ENCODE measurements at places on chromosomes 16 and 17. TPM values are rescaled to one million over a fixed set of nuclear protein-coding genes. Genes with fewer than 3 reads are reported as not detected.

The HEATR9 gene
- not detected for total RNA-seq

The YBX2 gene
- total RNA-seq, result 0.40 TPM

The PIK3R5 gene
- not detected for total RNA-seq

The CA7 gene
- total RNA-seq, result not detected

The EPOP gene
- 13.5 TPM for total RNA-seq

The VMO1 gene
- 1.5 TPM for total RNA-seq

The PRDM7 gene
- 0.03 TPM for total RNA-seq

The ADAP2 gene
- total RNA-seq, result 2.5 TPM

The CD300A gene
- not detected for total RNA-seq
